ENCODE measurements at places on chromosomes 1 and 21. TPM values are rescaled to one million over a fixed set of nuclear protein-coding genes. Genes with fewer than 3 reads are reported as not detected.

Gene LCE3D
- total RNA-seq: not detected

Gene C1orf105
- 1.2 TPM for total RNA-seq

Gene CNST
- 40.8 TPM for total RNA-seq

Gene CCDC17
- 0.93 TPM for total RNA-seq

Gene AMY2A
- total RNA-seq: 0.44 TPM

Gene C1orf185
- total RNA-seq: not detected

Gene SMIM12
- total RNA-seq: 11.3 TPM

Gene ST6GALNAC5
- total RNA-seq: 26.3 TPM

Gene DCAF8
- 186 TPM for total RNA-seq

Gene ELF3
- 59.8 TPM for total RNA-seq

Gene SERTAD4
- 9.3 TPM for total RNA-seq

Gene CD1C
- total RNA-seq: 1.4 TPM

Gene C1orf226
- total RNA-seq: 12.4 TPM

Gene TRIM67
- total RNA-seq: 31.0 TPM

Gene EFHD2
- 19.4 TPM for total RNA-seq

Gene PCBP3
- 72.0 TPM for total RNA-seq

Gene ADAMTS4
- 5.4 TPM for total RNA-seq

Gene LRRC8B
- total RNA-seq: 26.4 TPM

Gene BRINP2
- total RNA-seq: 4.1 TPM

Gene CALML6
- total RNA-seq: 1.8 TPM

Gene ARHGAP30
- total RNA-seq: 2.1 TPM

Gene LCK
- total RNA-seq: 1.4 TPM

Gene ERO1B
- 15.3 TPM for total RNA-seq

Gene HSD3B1
- not detected for total RNA-seq

Gene USH2A
- total RNA-seq: 48.3 TPM

Gene DENND1B
- 53.3 TPM for total RNA-seq

Gene ARMH1
- 6.7 TPM for total RNA-seq

Gene FMN2
- 30.8 TPM for total RNA-seq

Gene PCAT6
- total RNA-seq: not detected

Gene ADAMTS5
- total RNA-seq: 19.0 TPM

Gene LCE2C
- total RNA-seq: not detected

Gene PTPN7
- 1.3 TPM for total RNA-seq

Gene OR6K3
- total RNA-seq: not detected

Gene AGPAT3
- total RNA-seq: 74.8 TPM

Gene CIART
- total RNA-seq: 5.7 TPM

Data from camera-type eye (tissue), 1 donor.